ENCODE measurements at places on chromosomes 7 and 10. TPM values are rescaled to one million over a fixed set of nuclear protein-coding genes. Genes with fewer than 3 reads are reported as not detected.

- DNase-seq, result peak; percentile 87
Observed at GRCh38 chr7:44531421-44532380, 9.4 kb downstream of the NPC1L1 start.

DNA sequence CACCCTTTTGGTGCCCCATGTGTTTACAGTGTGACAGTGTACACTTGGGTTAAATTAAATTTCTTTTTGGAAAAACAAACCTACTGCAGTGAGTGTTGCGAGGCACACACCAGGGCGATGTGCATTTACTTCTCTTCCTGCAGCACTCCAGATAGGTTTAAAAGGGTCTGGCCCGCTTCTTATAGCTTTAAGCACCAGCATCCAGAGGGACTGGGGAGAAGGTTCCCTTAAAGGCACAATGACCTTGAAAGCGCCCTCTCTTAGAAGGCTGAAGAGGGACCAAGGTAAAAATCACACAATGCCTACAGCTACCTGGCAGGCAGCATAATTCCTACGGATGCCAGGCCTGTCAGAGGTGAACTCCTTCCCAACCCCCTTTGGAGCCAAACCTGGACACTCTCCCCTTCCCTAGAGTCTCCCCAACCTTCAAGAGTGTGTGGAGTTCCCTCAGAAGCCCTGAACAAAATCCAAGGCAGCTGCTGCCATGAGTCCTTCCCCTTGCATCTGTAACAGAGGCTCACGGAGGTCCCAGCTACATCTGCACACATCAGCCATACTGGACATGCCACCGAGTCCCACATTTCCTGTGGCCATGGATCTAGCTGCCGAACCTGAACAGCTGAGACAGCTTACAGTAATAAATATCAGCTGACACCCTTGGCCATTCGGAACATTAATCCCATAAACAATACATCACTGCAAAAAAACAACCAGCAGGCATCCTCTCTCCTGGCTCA is 33.2 kb downstream of the TRIM8 start:
- peak; percentile 39 for DNase-seq

DNA sequence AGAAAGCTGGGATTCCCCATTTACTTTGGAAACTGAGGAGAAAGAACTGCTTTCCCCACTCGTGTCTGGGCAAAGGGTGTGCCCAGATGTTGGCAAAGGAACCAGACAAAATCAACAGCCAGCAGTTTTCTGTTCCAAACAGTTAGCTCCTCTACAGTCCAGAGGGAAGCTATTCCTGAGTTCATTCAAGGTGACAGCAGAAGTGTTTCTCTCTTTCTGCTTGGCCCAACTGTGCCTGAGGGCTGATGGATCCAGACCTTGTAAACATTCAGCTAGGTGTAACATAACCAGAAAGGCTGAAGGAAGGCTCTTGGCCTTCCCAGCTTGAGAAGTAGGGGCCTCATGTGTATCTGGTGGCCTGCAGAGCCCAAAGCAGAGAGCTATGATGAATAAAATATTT is 7.0 kb upstream of the ALDH18A1 start:
- no peak for DNase-seq

Gene TSPAN12
- 7.2 TPM for total RNA-seq

Gene ATG9B
- not detected for total RNA-seq

Gene CCDC146
- 11.4 TPM for total RNA-seq

Data from mesenteric fat pad (tissue), 1 donor.